ENCODE measurements at places on chromosomes 2 and 18. TPM values are rescaled to one million over a fixed set of nuclear protein-coding genes. Genes with fewer than 3 reads are reported as not detected.

The VAMP8 gene
- 49.8 TPM for total RNA-seq

The MAL gene
- total RNA-seq, result 0.69 TPM

The SP140 gene
- 2.6 TPM for total RNA-seq

The AMER3 gene
- total RNA-seq, result 0.83 TPM

The ZDBF2 gene
- 17.4 TPM for total RNA-seq

The CPLX4 gene
- total RNA-seq, result not detected

The UGT1A10 gene
- total RNA-seq, result not detected

The RPL31 gene
- 468 TPM for total RNA-seq

The RAX gene
- total RNA-seq, result not detected

The SH3BP4 gene
- 17.9 TPM for total RNA-seq

The SP100 gene
- 130 TPM for total RNA-seq

The IL1RL2 gene
- total RNA-seq, result 1.1 TPM
